ENCODE measurements at places on chromosomes 2 and 18.

- no peak for DNase-seq
Measured at GRCh38 chr18:58453913-58454317, 175.0 kb downstream of the ALPK2 start.

GRCh38 chr18:27223526-27224291 lies 38.6 kb upstream of the CHST9 start:
- DNase-seq: no peak

- DNase-seq: no peak
Measured at GRCh38 chr2:169946546-169946945, 119.3 kb downstream of the UBR3 start.

DNA sequence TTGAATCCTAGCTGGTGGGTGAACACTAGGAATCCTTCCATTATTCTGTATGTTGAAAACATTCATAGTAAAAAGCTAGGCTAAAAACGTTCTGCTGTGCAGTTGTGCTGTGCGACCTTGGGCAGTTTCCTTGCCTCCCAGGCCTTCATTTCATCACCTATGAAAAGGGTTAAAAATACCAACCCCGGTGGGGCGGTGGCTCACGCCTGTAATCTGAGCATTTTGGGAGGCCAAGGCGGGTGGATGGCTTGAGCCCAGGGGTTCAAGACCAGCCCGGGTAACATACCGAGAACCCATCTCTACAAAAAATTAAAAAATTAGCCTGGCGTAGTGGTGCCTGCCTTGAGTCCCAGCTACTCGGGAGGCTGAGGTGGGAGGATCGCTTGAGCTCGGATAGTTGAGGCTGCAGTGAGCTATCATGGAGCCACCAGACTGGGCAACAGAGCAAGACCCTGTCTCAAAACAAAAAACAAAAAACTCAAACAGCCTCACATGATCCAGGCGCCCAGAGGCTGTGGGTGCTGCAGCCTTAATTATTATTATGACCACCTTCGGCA lies 2.9 kb upstream of the RRM2 start:
- no peak for DNase-seq

DNA sequence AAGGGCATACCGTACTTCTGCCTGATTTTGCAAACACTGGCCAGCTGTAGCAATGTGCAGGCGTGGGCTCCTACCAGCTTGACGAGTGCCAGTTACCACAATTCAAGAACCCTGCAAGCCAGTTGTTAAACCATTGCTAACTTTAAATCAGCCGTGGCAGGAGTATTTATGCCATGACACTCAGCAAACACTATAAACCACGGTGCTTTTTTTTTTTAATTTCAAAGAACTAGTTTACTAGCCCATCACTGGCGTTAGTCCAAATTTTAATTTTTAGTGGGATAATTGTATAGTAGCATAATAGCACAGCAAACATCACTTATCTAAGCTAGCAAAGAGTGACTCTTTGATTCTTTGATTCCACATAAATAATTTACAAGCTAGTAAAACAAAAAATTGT lies 111.1 kb downstream of the COL4A4 start:
- no peak for DNase-seq

DNA sequence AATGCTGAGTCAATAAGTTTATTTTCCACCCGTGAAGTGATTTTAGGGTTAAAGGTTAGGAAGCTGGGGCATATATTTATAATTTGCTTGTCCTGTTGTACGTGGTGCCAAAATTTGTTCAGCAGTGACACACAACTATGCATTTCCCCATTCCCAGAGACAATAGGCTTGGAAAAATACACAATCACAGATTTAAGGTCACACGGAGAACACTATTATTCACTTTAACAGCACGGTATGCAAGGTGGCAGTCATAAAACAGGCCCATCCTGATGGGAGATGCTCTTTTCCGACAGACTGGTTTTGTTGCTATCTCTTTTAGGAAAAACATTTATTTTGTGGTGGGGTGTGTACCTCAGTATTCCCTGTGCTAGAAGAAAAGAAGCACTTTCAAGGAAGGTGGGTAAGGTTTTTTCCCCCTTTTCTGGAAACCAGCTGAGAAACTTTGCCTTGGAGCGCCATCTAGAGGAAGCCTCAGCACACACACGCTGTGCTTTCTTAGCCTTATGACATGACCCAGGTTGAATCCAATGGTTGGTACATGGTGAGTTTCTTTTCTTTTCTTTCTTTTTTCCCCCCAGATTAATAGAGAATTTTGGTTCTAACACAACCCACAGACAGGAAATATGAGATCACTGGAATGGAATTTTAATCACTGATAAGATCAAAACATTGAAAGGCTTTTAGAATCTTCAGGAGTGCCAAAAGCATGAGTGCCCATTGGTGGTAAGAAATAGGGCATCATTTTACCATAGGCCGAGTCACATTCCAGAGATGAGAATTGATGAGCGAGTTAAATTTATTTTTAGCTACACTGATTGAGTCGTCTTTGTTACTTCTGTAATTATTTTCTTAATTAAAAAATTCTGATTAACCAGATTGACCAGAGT lies 332.1 kb downstream of the AGPS start:
- peak; percentile 10 for DNase-seq

DNA sequence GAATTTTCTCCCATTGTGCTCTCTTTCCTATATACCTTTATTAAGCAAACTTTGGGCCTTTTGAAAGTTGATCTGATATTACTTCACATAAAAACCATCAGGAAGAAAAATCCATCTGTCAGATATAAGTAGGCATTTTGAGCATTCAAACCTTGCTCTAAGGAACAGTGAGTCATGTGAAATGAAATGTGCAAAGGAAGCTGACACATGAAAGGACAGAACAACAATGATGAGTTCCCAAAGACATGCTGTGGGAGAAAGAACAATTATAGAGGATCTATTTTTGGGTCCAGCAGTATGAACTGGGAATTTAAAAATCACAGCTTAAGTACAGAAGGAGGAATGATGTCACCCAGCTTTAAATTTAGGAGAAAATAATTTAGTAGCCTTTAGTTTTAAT lies 18.1 kb downstream of the CALCRL start:
- peak; percentile 77 for DNase-seq

GRCh38 chr2:20365249-20365817 lies 14.7 kb upstream of the PUM2 start:
- DNase-seq: no peak

DNA sequence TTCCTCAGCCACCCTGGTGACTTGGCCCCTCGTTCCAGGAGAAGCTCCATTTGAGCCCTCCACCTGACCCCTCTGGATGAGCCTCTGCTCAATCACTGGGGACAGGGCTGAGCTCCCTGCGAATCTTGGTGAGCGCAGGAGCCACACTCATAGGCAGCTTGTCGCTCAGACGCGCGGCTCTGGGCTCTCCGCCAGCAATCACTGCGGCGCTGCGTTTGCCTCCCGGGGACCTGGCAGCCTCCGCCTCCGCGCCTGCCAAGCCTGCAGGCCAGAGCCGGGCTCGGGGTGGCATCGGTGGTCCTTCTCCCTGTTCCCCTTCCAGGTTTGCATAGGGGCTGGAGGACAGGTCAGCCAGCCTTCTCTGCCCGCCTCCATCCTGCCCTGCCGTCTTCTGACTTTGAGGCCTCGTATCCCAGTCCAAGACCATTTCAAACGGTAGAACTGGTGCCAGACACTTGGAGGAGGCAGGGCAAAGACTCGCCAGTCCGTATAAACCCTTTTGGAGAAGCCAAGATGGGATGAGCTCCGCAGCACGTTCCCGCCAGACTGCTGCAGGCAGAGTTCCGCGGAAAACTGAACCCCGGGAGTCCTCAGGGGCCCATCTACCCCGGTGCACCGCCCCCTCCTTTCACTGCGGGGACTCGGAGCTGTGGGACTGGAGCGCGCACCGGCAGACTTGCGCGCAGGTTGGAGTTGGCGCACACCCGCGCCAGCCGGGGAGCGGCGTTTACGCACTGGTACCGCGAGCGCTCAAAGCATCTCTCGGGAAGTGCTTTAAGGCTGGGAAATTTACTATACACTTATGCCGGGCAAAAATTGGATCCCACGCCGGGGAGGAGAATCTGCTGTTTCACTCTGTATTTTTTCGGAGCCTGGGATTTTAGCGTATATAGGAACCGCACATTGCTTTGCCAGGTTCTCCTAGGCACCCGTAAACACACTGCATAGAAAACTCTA lies 1.1 kb upstream of the TACR1 start:
- no peak for DNase-seq

- DNase-seq: peak; percentile 68
Measured at GRCh38 chr2:37459095-37459981, 114.9 kb downstream of the QPCT start.

- DNase-seq: no peak
Measured at GRCh38 chr2:47079515-47080412, 75.3 kb downstream of the STPG4 start.

DNA sequence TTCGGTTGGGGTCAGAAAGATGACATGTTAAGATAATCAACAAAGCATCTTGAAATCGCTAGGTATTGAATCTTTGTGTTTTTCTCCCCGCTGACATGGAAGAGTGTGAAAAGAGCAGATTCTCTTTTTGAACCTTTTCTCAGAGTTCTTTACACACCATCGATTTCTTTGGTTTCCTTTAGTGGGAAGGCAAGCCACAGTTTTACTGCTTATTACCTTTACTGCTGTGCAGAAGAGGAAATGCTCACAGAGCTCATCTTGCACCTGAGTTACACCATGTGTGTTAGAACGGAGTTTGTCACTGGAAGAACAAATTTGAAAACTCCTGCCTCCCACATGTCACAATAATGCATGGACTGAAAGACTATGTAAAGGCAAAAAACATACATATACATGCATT lies 45.3 kb upstream of the PDK1 start:
- DNase-seq: no peak

- DNase-seq: no peak
Measured at GRCh38 chr2:186085226-186085625, 346.6 kb downstream of the FSIP2 start.

GRCh38 chr2:160214461-160215445 lies 14.7 kb upstream of the ITGB6 start:
- peak; percentile 87 for DNase-seq

GRCh38 chr2:159084384-159085370 lies 116.2 kb downstream of the TANC1 start:
- DNase-seq: no peak
